ENCODE measurements at places on chromosomes 12 and 14.

- DNase-seq = no peak
Measured at GRCh38 chr12:75863533-75863932, 168.0 kb downstream of the PHLDA1 start.

DNA sequence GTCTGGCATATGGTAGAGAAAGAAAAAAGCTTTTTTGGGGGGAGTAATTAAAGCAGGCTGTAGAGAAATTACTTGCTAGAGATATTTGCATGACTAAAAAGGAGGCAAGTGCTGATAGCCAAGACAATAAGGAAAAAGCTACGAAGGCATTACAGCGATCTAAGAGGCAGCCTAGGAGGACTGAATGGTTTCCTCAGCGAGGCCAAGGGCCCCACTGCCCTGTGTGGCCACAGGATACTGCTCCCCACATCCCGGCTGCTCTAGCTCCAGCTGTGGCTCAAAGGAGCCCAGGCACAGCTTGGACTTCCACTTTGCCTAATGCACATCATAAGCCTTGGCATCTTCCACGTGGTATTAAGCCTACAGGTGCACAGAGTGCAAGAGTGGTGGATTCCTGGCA lies 53.6 kb downstream of the LRRIQ1 start:
- no peak for DNase-seq

- DNase-seq = no peak
Measured at GRCh38 chr14:51481643-51482042, 170.1 kb upstream of the FRMD6 start.

GRCh38 chr12:58655375-58655774 lies 264.9 kb downstream of the LRIG3 start:
- DNase-seq = no peak

DNA sequence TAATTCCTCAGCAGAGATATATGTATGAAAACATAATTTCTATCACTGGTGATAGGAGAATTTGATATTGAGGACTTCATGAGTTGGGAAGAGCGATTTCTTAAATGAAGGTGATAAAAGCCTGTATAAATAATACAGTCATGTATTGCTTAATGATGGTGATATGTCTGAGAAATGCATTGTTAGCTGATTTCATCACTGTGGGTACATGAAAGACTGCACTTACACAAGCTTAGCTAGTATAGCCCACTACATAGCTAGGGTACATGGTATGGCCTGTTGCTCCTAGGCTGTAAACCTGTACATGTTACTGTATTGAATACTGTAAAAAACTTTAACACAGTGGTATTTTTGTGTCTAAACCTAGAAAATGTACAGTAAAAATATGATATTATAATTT lies 63.4 kb downstream of the ANO4 start:
- DNase-seq = no peak

- no peak for DNase-seq
Measured at GRCh38 chr12:41967668-41968500, 176.8 kb downstream of the GXYLT1 start.

DNA sequence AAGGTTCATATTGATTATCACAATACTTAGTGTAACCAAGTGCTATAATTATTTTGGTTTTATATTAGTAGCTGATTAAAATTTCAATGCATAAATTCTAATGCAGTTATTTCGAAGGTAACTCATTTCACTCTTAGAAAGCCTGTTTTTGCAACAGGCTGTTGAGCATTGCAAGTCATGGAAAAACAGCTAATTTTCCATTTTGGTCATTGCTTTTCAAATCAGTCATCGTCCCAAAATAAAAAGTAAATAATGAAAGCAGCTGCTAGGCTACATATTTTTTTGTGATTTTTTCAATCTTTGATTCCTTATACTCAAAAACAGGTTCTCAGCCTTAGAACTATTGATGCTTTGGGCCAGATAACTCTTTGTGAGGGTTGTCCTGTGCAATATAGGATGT lies 22.9 kb downstream of the VEZT start:
- no peak for DNase-seq

- peak; percentile 95 for DNase-seq
Measured at GRCh38 chr14:67819563-67820421, at the start of gene RAD51B. RAD51B (plus strand) TSS chr14:67819779.

DNA sequence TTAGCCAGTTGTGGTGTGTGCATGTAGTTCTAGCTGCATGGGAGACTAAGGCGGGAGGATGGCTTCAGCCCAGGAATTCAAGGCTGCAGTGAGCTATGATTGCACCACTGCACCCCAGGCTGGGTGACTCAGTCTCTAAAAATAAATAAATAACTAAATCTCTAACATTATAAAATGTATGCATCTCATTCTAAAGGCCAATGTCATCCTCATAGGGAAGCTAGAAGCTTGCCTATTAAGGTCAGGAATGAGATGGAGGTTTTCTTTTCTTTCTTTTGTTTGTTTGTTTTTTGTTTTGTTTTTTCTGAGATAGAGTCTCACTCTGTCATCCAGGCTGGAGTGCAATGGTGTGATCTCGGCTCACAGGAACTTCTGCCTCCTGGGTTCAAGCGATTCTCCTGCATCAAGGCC lies 48.8 kb upstream of the PAPLN start:
- no peak for DNase-seq

GRCh38 chr14:61563880-61564617 lies 131.3 kb upstream of the HIF1A start:
- DNase-seq = no peak

DNA sequence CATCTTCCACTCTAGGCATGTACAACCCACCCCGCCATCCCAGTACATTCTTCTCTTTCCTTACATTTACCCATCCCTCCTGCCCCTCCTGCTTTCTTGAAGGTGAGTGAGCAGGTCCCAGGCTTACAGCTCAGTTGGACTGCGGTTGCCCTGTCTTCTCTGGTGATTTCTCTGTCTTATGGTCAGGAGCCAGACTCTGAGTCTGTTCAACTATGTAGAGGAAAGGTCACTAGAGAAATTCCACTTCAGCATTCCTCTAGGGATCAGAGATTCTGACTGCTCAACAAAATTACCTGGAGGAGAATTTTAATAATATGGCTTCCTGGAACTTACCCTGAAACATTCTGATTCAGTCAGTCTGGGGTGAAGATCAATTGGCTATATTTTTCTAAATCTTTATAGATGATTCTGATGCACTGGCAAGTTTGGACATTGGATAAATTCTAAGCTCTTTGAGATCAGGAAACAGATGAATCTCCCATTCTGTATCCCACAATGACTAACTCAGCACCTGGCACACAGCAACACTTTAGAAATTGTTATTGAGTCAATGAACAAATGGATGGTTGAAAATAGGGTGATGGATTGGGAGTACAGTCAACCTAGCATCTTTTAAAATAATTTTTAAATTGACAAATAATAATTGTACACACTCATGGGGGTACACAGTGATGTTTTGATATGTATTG lies 128.6 kb upstream of the HIF1A start:
- no peak for DNase-seq

DNA sequence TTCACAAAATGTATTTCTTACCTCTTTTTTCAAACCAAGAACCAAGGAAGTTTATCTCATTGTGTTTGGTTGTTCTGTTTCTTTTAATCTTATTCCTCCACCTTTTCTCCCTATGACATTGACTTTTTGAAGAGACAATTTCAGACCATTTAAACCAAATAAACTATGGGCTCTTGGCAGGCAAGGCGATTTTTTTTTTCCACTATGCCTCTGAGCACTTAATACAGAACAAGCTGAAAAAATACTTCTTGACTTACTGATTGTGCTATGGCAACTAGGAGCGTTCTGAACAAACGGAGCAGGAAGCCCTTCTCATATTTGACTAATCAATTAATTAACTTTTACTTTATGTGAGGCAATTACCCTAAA lies 98.0 kb downstream of the ZNF664 start:
- DNase-seq = no peak

- no peak for DNase-seq
Measured at GRCh38 chr12:81083018-81083417, 5.1 kb downstream of the ACSS3 start.

DNA sequence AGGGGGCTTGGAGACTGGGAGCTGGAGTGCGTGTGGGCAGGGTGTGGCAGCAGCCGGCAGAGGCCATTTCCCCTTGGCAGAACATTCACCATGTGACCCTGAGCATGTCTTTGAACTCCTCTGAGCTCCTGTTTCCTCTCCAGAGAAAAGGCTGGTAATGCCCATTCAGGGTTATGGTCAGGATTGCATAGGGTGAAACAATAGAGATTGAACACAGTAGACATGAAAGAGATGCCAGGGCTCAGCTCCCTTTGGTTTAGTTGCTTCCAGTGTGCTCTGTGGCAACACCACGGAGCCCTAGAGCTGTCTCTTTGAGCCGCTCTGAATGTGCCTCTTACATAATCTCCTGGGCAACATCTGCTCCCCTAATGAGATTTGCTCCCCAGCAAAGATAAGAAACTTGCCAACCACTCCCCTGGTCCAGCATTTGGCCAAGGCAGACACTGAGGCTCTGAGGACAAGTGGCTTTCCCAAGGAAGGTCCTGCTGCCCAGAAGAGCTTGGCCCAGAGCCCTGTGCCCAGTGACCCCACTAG lies 4.6 kb downstream of the IFI27 start:
- peak; percentile 75 for DNase-seq

DNA sequence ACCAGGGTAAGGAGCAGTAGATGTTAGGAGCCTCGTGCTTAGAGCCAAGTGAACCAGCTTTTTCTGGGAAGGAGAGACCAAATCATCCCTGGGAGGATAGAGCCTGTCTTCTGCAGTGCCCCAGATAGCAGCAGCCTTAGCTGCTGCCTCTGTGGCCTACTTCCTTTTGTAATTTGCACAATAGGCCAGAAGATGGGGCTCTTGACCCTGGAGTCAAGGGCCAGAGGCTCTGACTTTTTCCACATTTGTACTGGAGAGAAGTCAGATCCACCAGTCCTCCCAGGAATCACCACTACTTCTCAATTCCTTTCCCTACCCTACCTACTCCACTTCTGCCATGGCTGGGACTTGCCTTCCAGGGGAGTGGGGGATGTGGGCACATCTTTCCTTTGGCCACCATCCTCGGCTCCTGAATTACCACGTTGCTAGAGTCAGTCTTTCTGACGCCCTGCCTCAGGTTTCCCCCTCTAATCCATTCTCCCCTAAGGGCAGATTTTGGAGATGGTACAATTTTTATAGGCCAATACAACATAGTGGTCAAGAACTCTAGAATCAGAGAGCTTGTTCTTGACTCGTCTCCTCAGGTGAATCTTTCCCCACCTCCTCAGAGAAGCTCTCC lies 3.3 kb upstream of the SLC4A8 start:
- DNase-seq = peak; percentile 85

DNA sequence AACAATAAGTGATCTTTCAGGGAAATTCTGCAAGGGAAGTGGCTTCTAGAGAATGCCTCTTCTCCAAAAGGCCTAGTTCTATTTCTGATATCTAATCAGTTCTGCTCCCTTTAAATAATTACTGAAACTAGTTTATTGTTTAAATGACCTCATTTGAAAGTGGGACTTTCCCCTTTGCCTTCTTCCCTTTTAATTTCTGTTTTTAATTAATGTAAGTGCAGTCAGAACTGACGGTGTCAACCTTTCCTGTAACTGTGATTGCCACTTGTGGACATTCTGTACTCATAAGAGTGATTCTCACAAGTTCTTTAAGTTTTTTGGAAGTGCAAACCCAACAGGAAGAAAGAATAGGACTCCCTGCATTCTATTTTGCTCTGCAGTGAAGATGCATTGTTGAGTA lies 265.3 kb upstream of the PLEKHG7 start:
- no peak for DNase-seq

DNA sequence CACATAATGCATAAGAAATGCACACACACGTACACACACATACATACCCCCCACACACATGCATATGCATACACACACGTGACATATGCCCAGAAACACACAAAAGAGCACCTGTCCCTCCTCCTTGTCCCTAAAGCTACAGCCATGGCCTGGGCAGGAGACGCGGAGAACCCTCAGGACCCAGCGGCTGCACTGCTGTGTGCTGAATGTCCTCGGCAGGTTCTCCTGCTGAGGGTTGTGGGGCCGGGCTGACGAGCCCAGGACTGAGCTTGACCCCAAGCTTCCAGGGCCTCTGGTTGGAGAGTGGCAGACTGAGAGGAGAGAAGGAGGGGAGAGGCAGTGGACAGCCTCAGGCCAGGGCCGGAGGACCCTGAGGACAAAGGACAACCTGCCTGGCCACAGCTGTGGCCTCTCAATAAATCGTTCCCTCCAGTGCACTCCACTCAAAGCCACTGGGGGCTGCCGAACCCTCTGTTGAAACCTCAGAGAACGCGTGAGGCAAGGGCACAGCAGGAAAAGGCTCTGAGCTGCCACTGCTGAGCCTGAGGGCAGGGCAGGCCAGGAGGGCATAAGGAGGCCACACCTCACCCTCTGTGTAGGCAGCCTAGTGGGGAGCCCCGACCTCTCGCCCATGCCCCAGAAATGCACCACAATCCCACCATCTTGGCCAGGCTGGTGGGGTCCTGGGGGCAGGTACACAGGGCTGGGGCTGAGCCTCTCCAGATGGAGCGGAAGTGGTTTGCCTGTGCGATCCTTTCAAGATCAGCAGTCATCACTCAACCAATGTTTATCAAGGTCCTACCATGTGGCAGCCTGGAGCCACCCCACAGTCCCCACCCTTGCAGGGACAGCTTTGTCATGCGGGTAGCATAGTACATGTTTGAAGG lies 3.1 kb downstream of the CACNA2D4 start:
- DNase-seq = peak; percentile 95

DNA sequence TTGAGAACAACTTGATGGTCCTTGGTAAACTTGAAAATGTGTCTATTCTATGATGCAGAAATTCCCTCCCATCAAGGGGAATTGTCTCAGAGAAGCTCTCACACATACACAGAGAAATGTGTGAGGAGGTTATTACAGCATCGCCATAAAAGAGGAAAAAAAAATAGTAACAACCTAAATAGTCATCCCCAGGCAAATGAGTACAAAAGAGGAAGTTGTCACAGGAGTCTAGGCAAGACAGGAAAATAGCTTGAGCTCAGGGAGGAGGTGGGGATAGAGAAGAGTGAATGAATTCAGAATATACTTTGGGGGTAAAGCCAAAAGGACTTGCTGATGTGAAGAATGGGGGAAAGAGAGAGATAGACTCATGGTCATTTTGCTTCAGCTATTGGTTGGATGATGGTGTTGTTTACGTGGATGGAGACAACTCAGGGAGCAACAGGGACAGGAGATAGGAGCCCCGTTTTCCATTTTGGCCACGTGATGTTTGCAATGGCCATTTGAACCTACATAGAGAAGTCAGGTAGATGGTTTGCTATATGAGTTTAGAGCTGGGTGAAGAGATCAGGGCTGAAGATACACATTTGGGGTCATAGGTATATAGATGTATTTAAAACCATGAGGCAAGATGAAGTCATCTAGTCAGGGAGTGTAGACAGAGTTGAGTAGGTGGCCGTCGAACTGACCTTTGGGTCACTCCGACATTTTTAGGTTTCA lies 20.3 kb downstream of the LRRC74A start:
- peak; percentile 69 for DNase-seq

- DNase-seq = no peak
Measured at GRCh38 chr14:63200767-63201166, 3.5 kb upstream of the RHOJ start.

GRCh38 chr12:118922405-118922804 lies 58.9 kb upstream of the SRRM4 start:
- peak; percentile 18 for DNase-seq

Data from hematopoietic multipotent progenitor cell treated with erythropoietin and hydrocortisone succinate and interleukin-3 and kit ligand, for 4 days (in vitro differentiated cells).